Amygdala (tissue), 56 donors: ENCODE measurements at places on chromosomes 7 and 10.
A peak's percentile ranks its signal among the peaks of the same experiment; 100 is the strongest.

GRCh38 chr7:20280475-20281351 lies 50.0 kb upstream of the ITGB8 start:
- no peak for DNase-seq

DNA sequence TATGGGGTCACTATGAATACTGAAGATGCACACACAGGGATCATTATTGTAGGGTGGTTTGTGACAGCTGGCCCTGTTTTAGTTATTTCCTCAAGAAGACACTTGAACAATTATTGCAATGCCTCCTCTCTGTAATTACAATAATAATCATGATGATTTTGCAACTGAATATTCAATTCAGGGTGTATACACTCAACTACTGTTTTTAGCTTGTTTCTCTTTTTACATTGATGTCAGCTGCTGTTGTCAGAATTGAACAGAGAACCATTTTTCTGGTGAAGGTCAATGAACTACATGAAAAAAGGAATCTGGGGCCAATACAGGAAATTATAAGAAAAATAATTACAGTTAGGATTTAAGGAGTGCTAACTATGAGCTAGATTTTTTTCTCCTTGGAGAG lies 28.6 kb upstream of the MKLN1 start:
- no peak for DNase-seq

- DNase-seq, result no peak
Observed at GRCh38 chr7:55432939-55433784, 68.0 kb downstream of the LANCL2 start.

- no peak for DNase-seq
Observed at GRCh38 chr10:2989292-2989947, 77.9 kb upstream of the PFKP start.

GRCh38 chr10:110074758-110075671 lies 67.2 kb downstream of the ADD3 start:
- no peak for DNase-seq

- DNase-seq, result peak; percentile 5
Observed at GRCh38 chr7:25069900-25070443, 55.1 kb downstream of the CYCS start.

GRCh38 chr7:144738708-144739314 lies 97.0 kb downstream of the TPK1 start:
- DNase-seq, result no peak

DNA sequence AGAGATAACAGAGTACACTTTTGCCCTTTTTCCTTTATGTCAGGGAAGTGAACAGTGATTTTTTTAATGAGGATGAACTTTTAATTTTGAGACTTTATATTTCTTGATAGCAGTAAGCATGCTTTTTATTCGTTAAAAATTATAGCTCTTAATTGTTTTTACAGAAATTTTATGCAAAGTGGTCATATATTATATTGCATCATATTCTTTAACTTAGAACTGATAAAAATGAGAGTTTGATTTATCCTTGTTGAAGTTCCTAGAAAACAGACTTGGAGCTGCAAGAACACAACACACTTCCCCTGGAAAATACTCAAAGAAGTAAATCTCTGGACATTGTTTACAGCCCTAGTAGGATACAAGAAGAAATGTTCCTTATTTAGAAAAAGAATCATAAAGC lies 21.2 kb upstream of the MINDY3 start:
- DNase-seq, result no peak

GRCh38 chr10:71873582-71874211 lies 22.6 kb upstream of the PSAP start:
- DNase-seq, result no peak

- no peak for DNase-seq
Observed at GRCh38 chr10:77849039-77849664, 77.4 kb downstream of the DLG5 start.

GRCh38 chr10:6891924-6892323 lies 311.8 kb upstream of the PRKCQ start:
- no peak for DNase-seq

DNA sequence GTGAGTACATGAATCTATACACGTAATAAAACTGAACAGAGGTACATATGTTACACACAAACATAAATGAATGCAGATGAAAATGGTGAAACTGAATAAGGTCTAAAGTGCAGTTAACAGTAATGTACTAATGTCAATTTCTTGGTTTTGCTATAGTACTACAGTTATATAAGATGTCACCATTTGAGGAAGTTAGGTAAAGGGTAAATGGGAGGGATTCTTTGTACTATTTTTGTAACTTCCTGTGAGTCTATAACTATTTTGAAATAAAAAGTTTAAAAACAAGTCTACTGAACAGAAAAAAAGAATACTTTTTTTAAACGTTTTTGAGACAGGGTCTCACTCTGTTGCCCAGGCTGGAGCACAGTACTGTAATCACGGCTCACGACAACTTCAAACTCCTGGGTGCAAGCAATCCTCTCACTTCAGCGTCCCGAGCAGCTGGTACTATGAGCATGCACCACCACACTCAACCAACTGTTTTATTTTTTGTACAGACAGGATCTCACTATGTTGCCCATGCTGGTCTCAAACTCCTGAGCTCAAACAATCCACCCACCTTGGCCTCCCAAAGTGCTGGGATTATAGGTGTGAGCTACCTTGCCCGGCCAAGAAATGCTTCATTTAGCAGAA lies 71.5 kb downstream of the WAPL start:
- no peak for DNase-seq

GRCh38 chr7:67438198-67438882 lies 441.7 kb downstream of the TYW1 start:
- no peak for DNase-seq

DNA sequence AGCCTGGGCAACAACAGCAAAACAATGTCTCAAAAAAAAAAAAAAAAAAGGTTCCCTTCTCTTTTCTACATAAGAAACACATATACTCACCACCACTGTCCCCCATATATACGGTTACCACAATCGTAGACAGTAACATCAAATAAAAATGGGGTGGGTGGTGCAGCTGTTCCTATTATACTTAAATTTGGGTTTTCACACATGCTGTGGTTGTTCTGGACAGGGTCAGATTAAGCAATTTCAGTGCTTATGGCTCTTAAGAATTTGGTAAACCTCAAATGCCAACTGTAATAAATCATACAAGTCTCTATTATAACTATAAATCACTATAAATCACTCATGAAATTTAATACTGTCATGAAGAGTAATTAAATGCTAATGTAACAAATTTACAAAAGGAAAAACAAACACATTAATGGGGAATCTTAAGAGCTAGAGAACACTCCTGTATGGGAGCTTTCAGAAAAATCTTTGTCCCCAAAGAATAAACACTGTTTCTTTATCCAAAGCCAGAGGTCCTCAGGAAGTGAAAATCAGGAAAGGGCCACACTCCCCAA lies 143.6 kb downstream of the GLI3 start:
- no peak for DNase-seq

DNA sequence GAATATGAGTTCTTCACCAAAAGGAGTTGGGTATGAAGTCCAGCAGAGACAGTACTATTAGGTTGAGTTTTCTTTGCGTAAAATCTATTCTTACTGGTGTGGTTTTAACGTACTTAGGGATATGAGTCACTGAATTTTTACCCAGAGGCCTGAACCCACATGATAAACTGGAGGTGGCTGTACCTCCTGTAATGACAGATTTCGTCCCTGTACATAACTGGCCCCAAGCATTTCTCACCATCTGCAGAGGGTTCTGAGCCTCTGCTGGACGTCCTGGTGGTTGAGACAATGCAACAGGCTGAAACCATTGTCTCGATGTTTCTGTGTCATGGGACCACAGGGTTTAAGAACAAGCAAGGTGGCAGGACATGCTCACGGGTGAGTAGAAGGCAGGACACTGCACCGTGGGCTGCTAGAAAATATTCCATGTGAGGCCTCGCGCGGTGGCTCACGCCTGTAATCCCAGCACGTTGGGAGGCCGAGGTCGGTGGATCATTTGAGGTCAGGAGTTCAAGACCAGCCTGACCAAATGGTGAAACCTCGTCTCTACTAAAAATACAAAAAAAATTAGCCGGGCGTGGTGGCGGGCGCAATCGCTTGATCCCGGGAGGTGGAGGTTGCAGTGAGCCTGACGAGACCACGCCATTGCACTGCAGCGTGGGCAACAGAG lies 233.9 kb downstream of the DNAJB6 start:
- no peak for DNase-seq

DNA sequence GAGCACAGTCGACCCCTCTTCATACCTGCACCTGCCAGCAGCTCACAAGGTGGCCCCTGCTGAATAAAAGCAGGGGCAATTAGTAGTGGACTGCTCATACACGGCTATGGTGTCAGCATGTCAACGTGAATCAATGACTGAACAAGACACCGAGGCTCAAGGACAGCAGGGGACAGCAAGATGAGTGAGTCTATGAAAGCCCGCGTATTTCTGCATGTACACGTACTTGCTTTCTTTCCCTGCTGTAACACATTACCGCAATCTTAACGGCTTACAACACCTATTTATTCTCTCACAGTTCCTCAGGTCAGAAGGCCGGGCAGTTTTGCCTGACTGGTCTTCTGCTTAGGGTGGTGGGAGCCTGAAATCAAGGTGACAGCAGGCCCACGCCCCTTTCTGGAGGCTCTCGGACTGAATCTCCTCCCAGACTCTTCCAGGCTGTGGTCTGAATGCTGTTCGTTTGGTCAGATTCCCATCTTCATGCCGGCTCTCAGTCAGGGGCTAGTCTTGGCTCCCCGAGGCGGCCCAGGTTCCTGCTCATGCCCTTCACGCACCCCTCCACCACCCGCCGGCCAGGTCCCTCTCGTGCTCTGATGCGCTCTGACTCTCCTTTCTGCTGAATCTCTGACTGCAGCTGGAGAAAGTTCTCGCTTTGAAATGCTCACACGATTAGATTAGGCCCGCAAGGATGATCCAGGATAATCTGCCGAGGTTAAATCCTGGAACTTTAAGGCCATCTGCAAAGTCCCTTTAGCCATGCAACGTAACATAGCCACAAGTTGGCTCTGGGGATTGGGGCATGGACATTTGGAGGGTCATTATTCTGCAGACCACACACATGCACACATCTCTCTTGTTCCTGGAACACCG lies 7.8 kb upstream of the PPP2R2D start:
- DNase-seq, result no peak

DNA sequence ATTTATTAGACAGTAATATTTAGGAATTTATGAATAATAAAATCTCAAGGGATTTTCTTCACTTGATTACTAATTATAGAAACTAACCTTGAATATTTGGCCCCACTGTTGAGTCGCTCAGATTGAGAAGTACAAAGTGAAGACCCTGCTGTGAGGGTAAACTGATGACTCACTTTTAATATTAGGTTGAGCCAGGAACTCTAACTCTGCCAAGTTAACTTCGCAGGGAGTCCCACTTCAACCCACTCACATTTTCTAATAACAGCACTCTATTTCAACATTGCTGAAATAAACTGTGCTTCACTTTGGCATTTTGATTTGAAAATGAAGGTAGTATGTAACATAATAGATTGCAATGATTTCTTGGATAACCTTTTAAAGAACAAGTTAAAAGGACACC lies 200.7 kb downstream of the POLR1F start:
- no peak for DNase-seq

DNA sequence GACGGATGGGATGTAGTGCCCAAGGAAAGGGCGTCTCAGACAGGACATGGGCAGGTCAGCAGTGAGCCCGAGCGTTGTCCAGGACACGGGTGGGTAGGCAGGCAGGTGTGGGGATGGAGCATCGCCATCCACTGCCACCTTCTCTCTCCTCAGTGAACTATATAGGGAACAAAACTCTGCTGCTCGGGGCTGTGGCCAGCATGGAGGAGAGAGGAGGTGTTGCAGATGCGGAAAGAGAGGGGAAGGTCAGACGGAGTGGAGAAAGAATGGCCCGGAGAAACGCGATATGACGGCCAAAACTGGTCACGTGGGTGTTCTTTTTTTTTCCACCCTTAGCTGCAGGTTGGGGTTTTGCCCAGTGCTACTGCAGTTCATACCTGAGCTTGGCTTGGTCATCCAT lies 71.2 kb downstream of the GRID1 start:
- DNase-seq, result no peak

GRCh38 chr10:34959786-34960185 lies 130.4 kb downstream of the CUL2 start:
- no peak for DNase-seq

DNA sequence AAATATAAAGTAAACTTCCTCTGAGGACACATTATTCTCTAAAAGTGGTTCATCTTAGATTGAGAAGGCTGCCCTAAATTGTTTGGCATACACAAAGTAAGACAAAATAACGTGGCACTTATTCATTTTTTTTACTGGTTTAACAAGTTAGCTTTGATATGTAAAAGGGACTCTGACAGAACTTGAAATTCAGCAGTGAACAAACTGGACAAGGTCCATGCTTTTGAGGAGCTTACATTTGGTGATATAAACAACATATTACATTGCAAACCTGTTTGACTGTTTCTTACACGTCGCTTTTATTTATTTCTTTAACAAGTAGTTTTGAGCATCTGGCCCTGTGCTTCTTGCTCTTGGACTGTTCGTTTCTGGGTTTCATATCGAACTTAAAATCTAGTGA lies 253.1 kb upstream of the POM121L12 start:
- no peak for DNase-seq

DNA sequence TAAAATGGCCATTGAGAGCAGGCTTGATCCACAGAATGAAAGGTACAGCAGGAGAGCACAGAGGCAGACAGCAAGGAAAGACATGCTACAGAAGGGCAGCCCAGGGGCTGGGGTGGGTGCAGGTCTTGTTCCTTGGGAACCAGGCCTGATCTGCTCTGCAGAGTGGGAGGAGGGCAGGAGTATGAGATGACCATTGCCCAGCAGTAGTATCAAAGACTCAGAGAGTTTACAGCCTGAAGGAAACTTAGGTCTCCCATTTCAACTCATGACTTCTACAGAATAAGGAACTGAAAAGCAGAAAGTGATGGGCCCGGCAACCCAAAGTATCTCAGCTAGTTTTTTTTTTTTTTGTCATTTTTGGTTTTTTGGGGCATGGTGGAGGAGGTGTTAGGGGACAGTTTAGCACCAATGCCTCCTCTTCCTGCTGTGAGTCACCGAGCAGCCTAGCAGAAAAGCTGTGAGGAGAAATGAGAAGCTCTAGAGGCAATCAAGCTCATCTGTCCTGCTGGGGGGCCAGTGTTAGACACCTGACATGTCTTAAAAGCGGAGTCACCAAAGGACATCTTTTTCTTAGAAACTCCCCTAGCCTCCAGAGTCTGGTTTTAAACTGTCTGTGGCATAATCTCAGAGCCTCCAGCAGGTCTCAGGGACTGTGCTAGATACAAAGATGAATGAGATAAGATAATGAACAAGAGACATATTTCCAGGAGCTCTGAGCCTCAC lies 34.3 kb upstream of the HERPUD2 start:
- no peak for DNase-seq

- no peak for DNase-seq
Observed at GRCh38 chr10:59395984-59396383, 33.6 kb upstream of the FAM13C start.

GRCh38 chr7:149790146-149790548 lies 16.8 kb upstream of the ZNF467 start:
- no peak for DNase-seq

DNA sequence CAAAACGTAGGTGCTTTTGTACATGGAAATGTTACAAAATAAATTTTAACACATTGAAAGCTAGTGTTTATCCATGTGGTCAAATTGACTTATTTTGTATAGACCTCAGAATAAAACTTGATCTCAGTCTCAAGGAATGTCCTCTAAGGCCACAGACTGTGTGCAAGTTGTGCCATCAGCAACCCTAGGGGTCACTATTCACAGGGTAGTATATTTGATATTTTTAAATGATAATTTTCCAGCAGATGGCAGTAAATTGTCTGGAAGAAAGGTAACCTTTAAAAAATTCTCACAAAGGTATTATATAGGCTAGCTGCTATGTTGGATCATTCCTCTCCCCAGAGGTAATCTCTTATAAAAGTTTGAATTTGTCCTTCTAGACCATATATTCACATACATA lies 12.9 kb upstream of the SNX10 start:
- DNase-seq, result no peak
